ENCODE measurements at places on chromosomes 2 and 18. TPM values are rescaled to one million over a fixed set of nuclear protein-coding genes. Genes with fewer than 3 reads are reported as not detected.

- DNase-seq = no peak
- H3K4me3 ChIP-seq = no peak overlapping the region
- peaks cover 15% of the 10 kb centered on the region for H3K36me3 ChIP-seq
- peaks cover 6% of the 10 kb centered on the region for H3K4me1 ChIP-seq
Observed at GRCh38 chr2:168649562-168649961, 152.9 kb upstream of the NOSTRIN start.

DNA sequence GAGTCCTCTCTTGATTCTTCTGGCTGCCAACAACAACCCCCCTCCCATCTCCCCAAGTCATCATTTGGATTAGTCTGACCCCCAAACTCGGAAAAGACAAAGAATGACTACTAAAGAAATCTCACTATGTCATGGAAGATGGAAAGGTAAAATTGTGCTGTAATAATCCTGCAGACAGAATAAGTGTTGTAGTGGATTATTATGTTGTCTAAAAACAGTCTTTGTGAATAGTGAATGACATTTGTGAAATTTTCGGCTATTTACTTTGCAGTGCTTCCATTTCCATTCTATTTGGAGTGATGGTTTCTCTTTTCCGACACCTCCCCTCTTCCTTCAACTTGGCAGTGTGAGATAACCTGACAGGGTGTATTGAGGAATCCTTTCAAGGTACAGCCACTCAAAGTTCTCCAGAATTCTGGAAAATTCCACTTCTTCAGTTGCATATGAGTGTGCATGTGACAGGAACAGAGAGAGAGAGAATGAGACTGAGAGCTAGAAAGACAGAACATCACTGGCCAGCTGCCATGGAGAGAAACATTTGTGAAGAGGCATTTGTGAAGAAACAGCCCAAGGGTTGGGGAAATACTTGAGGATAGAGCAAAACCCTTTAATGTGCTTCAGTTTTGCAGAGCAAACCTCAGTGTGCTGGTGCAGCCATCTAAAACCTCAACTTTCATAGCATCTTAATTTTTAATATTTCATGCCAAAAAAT is 141.9 kb upstream of the DLX2 start:
- no peaks in the 10 kb centered on the region for H3K27me3 ChIP-seq
- H3K4me1 ChIP-seq = peaks cover 66% of the 10 kb centered on the region
- no peaks in the 10 kb centered on the region for H3K36me3 ChIP-seq
- no peak for DNase-seq
- H3K4me3 ChIP-seq = no peak overlapping the region
- H3K27ac ChIP-seq = no peak overlapping the region

- H3K4me3 ChIP-seq = no peak overlapping the region
- peaks cover 41% of the 10 kb centered on the region for H3K4me1 ChIP-seq
- H3K27ac ChIP-seq = peak overlapping the region; percentile 84
- DNase-seq = peak; percentile 42
Observed at GRCh38 chr2:226888378-226888965, 52.6 kb downstream of the RHBDD1 start.

RELCH gene
- 20.7 TPM for total RNA-seq

DNA sequence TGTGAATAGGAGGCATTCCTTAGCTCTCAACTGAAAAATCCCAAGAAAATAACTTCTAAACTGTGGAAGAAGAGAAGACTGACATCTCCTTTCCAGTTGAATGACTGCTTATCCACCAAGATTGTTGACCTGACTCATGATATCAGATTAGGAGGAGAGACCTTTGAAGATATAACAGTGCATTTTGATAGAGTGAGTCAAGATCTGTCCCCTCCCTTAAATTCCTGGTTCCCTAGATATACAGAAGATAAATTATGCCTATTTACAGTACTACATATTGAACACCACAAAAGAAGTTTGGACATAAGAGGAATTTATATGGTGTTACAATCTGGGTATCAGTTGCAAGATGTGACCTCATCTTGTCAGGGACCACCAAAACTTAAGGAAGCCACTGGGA is 285.3 kb upstream of the ZSWIM2 start:
- H3K4me1 ChIP-seq = no peaks in the 10 kb centered on the region
- H3K27me3 ChIP-seq = no peaks in the 10 kb centered on the region
- DNase-seq = no peak
- H3K4me3 ChIP-seq = no peak overlapping the region
- no peak overlapping the region for H3K27ac ChIP-seq
- H3K36me3 ChIP-seq = no peaks in the 10 kb centered on the region

Measured in MCF 10A (cell line).